CD8-positive, alpha-beta memory T cell (primary cell): ENCODE measurements at places on chromosomes 3 and 15. TPM values are rescaled to one million over a fixed set of nuclear protein-coding genes. Genes with fewer than 3 reads are reported as not detected.

The PLA2G4E gene
- total RNA-seq: not detected

The PGBD4 gene
- total RNA-seq: 2.8 TPM

GRCh38 chr3:133124511-133124910, 86.3 kb downstream of the TMEM108 start:
- no peak for DNase-seq

DNA sequence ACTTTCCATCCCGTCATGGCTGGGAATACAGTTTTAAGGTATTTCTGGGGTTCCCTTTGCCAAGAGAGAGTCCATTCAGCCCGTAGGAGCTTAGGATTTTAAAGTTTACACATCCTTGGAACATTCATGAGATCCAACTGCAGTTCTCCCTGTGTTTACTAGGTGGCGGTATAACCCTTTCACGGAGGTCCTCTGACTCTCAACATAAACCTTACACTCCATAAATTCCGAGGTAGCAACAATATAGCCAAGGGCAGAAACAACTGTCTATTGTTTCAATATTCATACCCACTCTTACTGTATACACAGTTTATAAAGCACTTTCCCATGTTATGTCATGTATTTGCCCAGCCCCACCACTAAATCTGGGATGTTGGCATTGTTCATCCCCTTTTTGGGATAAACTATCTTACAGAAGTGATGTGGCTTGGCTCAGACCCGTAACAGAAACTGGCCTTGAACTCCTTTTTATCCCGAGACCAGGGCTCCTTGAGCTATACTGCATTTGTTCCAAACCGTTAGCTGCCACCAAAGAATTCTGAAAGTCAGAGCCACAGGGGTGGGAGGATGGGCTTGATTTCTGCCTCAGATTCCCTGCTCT, 69.2 kb upstream of the COL6A5 start:
- DNase-seq: no peak
